Stimulated activated CD4-positive, alpha-beta T cell treated with anti-CD3 and anti-CD28 coated beads, Interleukin-2, amount 100 ng/mL, for 24 hours (primary cell): ENCODE measurements at places on chromosomes 3 and 15.

- DNase-seq: no peak
Observed at GRCh38 chr3:151593928-151594327, 133.1 kb upstream of the IGSF10 start.

DNA sequence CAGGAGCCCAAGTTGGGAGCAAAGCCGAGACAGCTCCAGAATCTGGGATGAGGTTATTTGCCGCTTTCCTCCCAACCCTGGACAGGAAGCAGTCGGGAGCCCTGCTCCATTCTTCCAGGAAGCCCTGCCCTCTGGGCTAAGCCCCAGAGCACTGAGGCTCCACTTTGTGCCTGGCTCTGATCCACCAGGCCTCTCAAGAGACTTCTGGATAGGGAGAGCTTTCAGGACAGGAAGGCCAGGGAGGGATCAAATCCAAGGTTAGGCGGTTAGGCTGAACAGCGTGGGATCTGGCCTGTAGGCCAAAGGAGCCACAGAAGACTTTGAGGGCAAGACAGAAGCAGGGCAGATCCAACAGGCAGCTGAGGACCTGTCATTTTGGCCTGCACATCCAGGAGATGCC is 835 bp downstream of the STOML1 start:
- no peak for DNase-seq

GRCh38 chr3:42228796-42229195 is 37.2 kb downstream of the CCK start:
- no peak for DNase-seq

DNA sequence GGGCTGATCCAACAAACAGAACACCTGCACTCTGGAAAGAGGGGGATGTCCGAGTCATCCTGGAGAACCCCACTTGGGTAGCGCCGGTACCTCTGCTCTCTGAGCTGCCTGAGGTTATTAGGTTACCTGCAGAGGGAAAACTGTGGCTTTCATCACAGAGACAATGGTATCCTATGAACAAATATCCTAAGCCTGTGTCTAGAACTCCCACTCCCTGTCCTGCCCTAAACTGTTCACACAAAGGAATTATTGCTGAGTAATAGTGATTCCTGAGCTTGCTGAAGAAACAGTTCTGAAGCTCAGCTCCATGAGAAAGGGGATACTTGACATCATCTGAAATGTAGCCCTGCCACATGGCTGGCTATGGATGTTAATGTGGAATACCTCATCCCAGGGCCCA is 31.9 kb upstream of the WNT5A start:
- DNase-seq: no peak

- no peak for DNase-seq
Observed at GRCh38 chr15:55434989-55435825, 26.9 kb downstream of the PIERCE2 start.

DNA sequence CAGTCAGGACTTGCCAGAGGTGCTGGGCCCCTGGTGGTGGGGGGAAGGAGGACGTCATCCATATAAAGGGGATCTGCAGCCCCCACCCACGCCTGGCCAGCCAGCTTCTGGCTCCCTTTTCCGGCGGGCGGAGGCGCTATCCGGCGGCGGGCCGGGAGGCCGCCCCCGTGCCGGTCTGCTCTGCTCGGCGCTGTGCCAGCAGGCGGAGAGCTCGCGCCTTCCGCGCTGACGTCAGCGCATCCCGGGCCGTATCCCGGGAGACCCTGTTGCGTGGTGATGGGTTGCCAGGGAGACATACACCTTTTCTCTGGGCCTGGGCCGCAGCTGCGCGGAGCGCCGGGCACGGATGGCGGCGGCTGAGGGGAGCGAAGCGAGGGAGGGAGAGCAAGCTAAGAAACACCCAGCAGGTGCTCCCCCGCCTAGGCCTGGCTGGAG is 1.1 kb downstream of the FAM131A start:
- DNase-seq: no peak
